ENCODE measurements at places on chromosomes 13 and 19.

DNA sequence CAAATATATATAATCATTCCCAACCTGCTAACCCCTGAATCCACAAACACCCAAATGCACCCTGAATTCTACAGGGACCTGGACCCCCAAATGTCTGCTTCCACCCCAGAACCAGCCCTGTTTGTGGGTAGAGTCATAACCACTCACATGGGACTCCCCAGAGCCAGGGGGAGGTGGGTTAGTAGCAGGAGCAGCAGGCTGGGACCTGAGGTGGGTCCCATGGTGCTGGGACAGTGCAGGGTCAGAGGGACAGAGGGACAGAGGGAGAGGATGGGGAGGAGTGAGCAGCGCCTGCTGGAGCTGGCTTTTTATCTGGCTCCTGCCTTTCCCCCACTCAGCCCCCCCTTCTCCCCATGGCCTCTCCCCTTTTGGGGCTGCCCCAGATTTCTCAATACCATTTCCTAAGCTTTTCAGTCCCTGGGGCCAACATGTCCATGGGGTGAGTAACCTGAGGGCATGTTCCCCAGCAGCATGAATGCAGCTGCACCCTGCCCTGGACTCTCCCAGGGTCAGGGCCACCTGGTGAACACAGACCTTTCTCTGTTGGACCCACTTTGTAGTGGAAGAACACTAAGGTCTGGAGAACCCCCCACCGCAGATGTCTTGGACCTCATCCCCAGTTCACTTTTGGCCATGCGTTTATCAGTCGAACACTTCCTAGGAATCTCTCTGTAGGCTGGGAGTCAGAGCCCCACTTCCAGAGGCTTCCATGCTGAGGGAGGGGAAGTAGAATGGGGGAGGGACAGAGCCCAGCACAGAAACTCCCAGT is at the start of gene C3:
C3 (minus strand) TSS at position 282 of the 769 bp plus-strand sequence; CDS start at position 221, 61 bp downstream.
- no peak for DNase-seq

DNA sequence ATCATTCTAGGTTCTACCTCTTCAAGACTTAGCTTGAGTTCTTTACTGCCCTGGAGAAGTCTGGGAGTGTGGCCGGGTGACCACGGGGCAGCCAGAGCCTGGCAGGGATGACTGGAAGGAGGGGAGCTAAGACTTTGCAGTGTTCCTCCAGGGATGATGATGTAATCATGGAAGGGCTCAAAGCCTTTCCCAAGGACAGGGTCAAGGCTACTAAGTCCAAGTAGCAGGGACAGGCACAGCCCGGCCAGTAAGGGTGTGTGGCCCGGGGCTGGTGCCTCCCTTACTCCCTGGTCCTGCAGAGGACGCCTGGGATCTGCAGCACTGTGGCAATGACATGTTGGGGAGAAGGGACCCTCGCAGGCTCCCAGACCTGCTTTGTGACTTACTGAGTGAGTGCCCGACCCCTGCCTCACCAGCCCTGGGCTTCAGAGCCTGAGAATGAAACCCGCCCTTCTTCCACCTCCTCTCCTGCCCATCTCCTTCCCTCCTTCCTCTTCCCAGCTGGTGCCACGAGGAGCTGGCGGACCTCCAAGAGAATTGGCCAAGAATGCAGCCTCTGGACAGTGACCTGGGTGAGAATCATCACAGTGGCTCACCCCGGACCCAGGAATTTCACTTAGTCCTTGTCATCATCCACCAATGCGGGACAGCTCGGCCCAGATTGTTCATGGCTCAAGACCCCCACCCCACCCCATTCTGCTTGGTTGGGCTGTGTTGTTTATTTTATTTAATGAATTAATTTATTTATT is 15.6 kb upstream of the FBXO17 start:
- DNase-seq = no peak

DNA sequence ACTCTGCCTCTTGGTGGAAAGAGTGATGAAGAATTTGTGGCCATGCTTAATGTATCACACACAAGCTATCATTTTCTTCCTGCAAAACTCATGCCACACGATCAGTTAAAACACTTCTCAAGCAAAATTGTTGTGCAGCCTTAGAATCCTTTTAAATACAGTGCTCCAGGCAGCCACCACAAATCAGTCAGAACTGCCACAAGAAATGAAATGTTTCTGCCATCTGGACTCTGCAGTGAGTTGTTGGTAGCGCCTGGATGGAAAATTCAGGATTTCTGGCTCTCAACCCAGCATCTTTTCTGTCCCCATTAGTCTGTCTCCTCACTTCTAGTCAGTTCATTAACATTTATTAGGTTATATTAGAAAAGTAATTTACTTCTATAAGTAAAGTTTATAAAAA is 179.5 kb downstream of the GPC6 start:
- no peak for DNase-seq

- DNase-seq = peak; percentile 92
These were observed at the start of gene KASH5 for GRCh38 chr19:49387936-49388372. Gene KASH5 (plus strand): TSS chr19:49388249. CDS start chr19:49390884, 2,635 bp downstream.

DNA sequence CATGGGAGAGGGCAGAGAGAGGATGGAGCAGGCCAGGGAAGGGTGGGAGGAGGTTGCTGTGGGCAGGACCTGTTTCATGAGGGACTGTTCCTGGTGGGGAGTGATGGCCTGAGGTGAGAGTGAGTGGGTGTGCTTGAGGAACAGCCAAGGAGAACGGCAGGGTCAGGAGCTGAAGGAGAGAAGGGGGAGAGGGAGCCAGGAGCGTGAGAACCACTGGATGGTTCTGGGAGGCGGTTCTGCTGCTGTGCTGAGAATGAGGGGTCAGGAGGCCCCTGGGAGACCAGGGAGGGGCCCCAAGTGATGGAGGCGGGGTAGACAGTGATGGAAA is 7.8 kb downstream of the SIN3B start:
- DNase-seq = no peak

GRCh38 chr13:100130930-100131511 is 42.1 kb downstream of the PCCA start:
- no peak for DNase-seq

- no peak for DNase-seq
These were observed 76.6 kb downstream of the B3GLCT start for GRCh38 chr13:31276421-31276820.

DNA sequence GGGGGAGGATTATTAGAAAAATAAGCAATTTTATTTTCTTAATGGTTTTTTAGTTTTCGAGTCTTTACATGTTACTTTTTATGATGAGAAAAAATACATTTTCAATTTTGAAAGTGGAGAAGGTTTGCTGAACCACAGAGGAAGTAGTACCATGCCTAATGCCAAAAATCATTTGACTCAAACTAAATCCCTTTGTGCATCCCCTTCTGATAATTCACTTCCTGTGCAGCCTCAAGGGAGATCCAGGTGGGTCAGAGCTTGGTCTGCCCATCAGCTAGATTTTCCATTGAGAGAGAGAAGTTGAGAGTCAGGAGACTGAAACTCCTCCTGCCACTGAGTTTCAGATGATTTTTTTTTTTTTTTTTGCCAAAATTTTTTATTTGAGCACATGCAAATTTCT is 571.7 kb downstream of the LIG4 start:
- no peak for DNase-seq

DNA sequence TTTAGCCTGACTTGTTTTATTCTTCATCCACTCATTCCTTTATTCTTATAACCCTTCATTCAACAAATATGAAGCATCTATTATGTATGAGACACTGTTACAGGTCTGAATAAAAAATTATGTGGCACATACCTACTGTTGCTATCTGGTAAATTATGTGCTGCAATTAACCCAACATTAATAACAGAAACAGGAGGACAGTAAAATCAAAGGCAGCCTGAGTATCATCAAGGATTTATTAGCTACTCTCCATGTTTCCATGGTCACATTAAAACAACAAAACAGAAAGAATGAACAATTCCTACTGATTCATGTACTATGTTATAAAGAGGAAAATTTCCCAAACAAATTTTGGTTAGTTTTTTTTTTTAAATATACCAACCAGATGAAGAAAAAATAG is 43.9 kb downstream of the RAP2A start:
- no peak for DNase-seq

DNA sequence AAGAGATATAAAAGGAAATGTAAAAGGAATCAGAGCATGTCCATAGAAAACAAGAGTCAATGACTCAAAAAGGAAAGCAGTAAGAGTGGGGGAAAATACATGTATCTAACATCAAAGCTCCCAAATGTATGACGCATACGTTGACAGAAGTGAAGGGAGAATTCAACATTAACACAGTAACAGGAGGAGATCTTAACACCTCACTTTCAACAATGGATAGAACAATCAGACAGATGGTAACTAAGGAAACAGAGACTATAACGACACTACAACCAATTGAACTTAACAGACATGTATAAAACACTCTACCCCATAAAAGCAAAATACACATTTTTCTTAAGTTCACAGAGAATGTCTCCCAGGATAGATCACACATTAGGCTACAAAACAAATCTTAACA is 774.8 kb upstream of the ARGLU1 start:
- DNase-seq = no peak

- DNase-seq = no peak
These were observed 28.7 kb upstream of the C1QTNF9 start for GRCh38 chr13:24280720-24281119.

GRCh38 chr19:5395556-5395955 is 54.9 kb upstream of the PTPRS start:
- DNase-seq = no peak

GRCh38 chr13:44267980-44268379 is 105.6 kb upstream of the SERP2 start:
- no peak for DNase-seq

DNA sequence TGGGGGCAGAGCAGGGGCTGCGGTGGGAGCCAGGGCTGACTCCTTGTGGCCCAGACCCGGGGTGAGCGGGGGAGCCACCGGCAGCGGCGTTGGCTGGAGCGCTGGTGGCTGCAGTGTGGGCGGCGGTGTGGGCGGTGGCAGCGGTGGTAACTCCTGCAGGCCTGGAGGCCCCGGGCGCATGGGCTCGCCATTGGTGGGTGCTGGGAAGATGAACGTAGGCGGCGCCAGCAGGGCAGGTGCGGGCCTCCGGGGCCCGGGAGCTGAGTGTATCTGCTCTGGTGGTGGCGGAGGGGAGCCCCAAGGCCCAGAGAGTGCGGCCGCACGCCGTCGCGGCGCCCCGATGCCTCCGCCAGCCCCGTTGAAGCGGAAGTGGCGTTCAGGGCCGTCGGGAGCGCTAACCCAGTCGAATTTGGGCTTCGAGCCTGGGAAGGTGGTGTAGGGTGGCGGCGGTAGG is 2.0 kb downstream of the GGN start:
- DNase-seq = no peak

GRCh38 chr13:45055902-45056648 is 64.2 kb upstream of the GTF2F2 start:
- no peak for DNase-seq

GRCh38 chr19:38663957-38664502 is 16.6 kb downstream of the ACTN4 start:
- DNase-seq = no peak

- peak; percentile 59 for DNase-seq
These were observed 169.0 kb downstream of the TBC1D4 start for GRCh38 chr13:75312884-75313520.

DNA sequence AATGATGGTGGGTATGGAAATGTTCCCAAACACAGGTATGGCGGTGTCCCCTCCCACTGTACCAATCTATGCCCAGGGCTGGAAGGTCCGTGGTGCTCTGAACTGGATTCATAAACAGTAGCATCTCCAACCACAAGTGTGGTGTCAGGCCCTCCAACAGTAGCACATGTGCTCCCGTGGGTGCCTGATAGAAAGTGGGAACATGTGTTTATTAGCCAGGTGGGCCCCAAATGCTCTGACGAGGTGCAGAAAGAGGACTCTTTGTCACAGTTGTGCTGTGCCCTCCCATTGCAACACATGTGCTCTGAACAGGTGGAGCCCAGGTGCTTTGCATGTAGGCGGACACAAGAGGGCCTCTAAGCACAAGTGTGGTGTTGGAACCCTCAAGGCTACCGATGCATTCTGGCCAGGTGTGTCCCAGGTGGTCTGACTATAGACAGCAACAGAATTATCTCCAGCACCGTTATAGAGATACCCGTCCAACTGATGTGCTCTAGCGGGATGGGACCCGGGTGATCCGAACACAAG is 75.4 kb upstream of the ZNF30 start:
- no peak for DNase-seq

DNA sequence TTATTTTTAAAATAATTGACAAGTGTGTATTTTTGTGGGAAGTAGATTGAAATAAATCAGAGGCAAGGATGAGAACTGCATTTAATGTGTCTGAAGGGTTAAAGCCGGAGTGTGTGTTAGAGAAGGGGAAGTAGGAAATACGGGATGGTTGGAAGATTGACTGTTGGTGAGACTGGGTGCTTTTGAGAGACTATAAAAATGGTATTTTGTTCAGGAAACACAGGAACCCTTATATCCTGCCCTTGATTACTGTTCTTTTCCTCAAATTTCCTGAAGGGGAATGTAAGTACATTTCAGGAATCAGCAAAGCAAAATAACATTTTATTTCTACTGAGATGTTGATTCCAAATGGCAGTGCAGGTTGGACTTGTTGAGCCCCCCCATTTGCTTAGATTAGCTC is 15.1 kb downstream of the IFT88 start:
- no peak for DNase-seq

DNA sequence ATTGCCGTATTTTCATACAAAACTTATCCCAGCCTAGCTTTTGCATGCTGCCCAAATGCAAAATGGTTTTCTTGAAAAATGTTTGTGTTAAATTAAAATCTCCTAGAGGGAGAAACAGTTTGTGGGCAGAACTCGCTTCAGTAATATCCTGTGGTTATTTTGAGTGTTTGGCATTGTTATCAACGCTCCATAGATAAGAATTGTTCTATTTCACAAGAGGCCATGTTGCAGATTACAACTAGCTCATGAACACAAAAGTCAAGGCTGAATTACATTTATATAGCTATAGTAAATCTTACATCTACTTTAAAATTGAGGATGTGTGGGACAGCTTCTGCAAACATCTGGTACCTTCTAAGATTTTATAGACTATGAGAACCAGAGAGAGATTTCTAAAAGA is 447.9 kb downstream of the DCT start:
- no peak for DNase-seq

GRCh38 chr13:49110122-49110912 is 109.8 kb upstream of the MLNR start:
- peak; percentile 83 for DNase-seq

- DNase-seq = no peak
These were observed 20.1 kb upstream of the TFDP1 start for GRCh38 chr13:113564331-113565023.

DNA sequence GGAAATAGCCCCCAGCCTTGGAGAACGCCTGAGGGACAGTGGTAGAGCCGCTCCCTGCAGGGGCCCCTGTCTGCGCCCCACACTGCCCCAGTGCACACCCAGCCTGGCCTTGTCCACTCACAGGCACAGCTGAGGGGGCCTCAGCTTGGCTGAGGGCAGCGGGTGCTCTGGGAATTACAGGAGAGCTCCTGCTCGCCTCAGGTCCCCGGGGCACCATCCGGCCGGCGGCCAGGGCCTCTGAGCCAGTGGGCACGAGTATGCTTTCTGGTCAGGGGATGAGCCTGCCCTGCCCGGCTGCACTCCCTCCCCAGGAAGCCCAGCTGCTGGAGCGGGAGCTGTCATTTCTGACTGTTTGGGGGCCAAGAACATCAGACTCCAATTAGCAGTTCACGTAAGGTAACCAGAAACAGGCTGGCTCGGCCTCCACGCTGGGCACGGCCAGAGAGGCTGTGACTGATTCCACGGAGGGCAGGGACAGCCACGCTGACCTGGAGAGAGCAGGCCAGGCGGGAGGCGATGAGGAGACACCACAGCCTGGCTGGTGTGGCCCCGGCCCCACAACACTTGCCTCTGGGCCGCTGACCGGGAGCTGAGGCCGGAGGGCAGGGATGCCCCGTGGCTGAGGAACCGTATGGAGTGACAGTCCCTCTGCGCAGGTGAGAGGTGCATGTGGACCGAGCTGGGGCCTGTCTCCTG is 15.4 kb downstream of the CEBPG start:
- no peak for DNase-seq

GRCh38 chr19:4362831-4363545 is 19.6 kb downstream of the MPND start:
- no peak for DNase-seq

Measured in activated naive CD4-positive, alpha-beta T cell treated with anti-CD3 and anti-CD28 coated beads, Interleukin-2, amount 10 ng/mL, durations not matched to agents 7 days and 5 days (primary cell).